ENCODE measurements at places on chromosomes 6 and 20.

DNA sequence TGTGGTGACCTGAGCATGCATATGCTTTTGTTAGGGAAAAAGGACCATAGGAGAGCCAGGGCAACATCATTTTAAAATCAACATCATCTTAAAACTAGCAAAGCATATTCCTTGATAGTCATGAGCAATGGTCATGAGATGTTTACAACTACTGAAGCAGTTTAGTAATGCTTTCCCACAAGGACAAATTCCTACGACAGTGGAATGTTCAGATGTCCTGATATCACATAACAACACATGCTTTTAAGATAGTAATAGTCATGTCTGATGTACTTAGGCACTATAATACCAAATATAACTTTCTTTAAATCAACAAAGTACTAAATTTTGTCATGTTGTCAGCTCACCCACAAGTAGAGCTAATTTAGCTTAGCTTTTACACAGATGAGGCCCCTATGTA lies 370.3 kb downstream of the HTR1B start:
- DNase-seq = no peak

GRCh38 chr6:155404937-155405336 lies 50.7 kb downstream of the NOX3 start:
- no peak for DNase-seq

DNA sequence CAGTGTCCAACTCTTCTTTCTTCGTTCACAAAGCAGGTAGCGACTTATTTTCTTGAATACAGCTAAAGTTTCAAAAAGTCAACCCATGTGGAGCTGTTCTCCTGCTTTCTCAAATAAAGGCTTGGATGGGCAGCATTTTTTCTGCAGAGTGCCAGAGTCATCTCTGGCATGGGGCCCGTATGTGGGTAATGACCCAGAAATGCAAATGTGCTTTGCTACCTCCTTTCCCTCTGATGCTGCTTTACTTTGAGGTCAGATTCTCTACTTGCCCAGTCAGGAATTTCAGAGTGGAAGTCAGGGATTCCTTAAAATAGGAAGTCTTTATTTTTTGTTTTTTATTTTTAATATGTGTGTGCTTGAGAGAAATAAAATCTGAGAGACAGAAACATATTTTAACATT lies 4.9 kb downstream of the NKAIN2 start:
- no peak for DNase-seq

GRCh38 chr20:36268440-36269342 lies 32.4 kb downstream of the AAR2 start:
- DNase-seq = no peak

DNA sequence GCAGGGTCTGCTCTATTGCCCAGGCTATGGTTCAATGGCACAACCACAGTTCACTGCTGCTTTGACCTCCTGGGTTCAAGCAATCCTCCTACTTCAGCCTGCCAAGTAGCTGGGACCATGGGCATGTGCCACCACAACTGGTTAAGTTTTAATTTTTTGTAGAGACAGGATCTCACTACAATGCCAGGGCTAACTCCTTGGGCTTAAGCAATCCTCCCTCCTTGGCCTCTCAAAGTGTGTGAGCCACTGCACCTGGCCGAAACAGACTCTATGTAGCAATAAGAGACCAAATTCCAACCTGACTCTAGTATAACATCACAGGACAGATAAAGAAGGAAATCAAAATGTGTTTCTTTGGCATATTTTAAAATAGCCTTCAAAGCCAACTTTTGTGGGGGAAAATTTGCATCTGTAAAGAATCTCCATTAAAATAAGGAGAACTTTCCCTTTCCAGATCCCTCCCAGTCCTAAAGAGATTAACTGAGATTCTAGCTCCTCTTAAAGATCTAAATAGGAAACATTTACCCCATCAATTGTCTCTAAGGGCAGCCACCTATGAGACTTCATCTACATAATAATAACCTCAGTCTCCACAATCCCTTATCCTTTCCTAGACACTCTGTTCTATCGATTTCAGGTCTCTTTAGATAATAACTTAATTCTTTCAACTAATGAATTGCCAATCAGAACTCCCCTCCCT lies 94.7 kb upstream of the PLCB4 start:
- DNase-seq = no peak

GRCh38 chr6:17980329-17980728 lies 7.1 kb downstream of the KIF13A start:
- no peak for DNase-seq

Measured in coronary artery (tissue), 2 donors.